Activated CD4-positive, CD25-positive, alpha-beta regulatory T cell (primary cell): ENCODE measurements at places on chromosomes 11 and 22.

DNA sequence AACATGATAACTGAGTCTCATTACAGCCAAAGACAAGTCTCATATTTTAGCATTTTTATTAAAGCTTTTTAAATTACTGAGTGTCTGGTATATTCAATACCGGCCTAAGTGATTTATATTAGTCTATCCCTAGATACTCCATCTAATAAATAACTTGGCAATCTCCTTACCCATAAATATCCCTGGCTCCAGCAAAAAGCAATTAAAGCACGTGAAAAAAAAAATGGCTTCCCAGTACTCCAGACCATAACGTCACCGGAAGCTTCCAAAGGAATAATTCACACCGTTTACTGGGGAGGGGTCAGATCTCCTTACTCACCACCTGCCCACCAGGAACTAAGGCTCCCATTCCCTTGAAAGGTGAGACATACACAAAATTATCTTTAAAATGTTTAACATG lies 988.3 kb downstream of the OPCML start:
- no peak for DNase-seq

DNA sequence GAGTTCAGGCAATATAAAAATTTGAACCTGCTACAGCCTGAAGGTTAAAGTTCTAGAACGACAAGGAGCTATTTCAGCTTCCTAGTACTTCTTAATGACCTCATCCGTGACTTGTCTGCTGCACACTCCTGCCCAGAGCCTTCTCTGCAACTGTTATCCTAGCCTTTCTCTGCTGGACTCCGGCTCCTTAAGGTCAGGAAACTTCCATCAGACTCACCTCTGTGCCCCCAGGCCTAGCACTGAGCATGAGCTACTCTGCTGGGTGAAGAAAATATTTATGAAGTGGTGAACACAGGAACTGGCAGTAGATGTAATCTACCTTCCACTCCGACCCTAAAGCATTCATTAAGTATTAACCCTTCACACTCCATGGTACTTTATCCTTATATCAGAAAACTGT lies 18.4 kb downstream of the CSNK2A3 start:
- no peak for DNase-seq

DNA sequence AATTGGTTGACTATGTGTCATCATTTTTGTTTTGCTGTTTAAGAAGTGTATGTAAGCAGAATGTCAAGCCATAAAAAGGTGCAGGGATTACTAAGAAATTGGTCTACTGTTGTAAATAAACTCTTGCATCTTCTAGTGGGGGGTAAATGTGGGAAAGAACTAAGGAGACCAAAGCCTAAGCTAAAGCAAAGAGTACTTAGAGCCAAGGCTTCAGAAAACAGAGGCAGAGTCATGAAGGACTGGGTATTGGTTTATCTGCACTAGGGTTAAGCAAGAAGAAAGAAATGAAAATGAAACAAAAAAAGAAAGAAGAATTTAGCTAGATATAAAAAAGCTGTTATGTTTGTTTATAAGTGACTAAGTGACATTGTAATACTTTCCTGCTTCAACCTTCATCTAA lies 628.1 kb downstream of the METTL15 start:
- no peak for DNase-seq

- no peak for DNase-seq
Observed at GRCh38 chr11:61697078-61697502, 16.9 kb downstream of the DAGLA start.

DNA sequence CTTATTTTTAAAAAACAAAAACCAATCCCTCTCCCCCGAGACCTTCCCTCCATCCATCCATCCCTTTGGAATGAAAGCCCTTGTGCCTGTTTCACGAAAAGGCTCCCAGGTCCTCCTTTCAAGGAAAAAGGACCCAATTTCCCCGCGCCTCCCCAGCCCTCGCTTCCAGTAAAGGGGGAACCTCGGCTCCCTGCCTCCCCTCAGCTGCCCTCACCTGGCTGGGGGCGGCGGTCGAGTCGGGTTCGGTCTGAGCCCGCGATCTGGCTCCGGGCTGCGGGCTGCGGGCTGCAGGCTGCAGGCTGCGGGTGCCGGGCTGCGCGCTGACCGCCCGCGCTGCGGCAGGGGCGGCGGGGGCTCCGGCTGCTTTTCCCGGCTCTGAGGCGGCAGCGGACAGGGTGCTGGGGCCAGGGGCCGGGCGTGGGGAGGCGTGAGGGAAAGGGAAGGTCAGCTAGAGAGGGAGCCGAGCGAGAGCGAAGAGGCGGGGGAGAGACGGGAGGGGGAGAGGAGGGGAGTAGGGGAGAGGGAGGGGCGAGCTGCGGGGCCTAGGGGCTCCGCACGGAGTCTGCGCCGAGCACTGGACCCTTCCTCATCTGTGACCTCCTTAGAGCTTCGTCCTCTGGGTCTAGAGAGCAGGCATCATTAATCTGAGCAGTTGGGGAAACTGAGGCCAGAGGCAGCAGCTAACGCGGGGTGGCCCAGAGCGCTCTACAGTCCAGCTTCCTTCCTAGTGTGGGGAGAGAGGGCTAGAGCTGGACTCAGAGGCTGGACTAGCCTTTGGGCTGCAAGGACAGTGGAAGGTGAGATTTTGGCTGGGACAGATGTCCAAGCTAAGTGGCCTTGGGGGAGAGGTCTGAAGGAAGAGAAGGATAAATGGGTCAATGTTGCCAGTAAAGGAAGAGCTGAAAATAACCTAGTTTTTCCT lies at the start of gene C1QTNF4:
Gene C1QTNF4, minus strand, starts transcription at position 478 of the 922 bp plus-strand sequence. CDS start 3,601 bp downstream, outside the sequence.
- DNase-seq: no peak

DNA sequence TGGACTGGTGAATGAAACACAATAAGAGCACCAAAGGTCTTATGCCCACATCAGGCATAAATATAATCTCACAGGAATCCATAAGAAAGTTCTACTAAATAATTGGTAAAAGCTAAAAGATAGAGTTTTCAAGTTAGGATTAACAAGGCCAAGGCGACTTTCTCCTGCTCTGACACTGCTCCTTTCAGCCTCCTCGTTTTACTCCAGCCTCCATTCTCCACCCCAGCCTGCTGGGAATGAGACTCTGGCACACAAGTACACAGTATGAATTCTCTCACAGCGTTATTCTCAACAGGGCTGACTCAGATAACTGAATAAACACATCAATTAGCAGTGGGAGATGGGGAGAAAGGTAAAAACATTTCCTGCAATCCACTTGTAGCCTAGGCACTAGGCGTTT lies 94.9 kb downstream of the APOL5 start:
- no peak for DNase-seq
